ENCODE measurements at places on chromosomes 7 and 10.

DNA sequence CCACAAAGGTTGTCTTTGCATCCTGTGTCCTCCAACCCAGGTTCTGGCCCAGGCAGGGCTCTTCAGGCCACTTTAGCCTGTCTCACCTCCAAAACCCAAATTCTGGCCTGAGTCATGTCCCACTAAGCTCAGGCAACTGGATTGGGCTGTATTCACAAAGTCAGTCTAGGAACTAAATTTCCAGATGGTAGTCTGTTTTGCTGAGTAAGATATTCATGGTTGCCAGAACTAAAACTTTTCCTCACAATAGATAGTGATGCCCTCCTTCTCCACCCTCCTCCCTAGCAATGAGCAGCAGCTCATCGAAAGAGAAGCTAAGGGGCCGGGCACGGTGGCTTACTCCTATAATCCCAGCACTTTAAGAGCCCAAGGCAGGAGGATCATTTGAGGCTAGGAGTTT lies 2.9 kb upstream of the ZNF713 start:
- DNase-seq: no peak

DNA sequence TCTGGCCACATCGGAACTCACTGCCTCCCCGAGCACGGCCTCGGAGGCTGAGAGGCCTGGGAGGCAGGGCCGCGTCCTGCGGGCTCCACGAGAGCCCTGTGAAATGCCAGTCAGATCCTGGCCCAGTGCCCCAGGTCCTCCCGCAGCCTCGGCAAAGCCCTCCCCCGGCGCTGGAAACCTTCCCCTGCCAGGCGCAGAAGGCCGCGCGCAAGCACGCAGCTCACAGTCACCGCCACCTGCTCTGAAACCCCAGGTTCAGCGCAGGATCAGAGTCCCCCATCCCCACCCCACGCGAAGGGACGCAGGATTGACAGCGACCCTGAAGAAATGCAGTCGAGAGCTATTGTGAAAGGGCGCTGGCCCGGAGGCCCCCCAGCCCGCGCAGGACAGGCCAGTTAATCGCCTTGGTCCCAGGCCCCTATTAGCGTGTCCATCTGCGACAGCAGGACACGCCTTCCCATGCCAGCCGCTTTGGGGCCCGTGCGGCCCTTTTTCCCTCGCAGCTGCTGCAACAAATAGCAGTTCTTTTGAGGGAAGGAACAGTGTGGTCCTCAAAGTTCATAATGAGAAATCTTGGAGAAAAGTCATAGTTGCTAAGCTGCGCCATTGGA lies 13.5 kb upstream of the EGFR start:
- no peak for DNase-seq

DNA sequence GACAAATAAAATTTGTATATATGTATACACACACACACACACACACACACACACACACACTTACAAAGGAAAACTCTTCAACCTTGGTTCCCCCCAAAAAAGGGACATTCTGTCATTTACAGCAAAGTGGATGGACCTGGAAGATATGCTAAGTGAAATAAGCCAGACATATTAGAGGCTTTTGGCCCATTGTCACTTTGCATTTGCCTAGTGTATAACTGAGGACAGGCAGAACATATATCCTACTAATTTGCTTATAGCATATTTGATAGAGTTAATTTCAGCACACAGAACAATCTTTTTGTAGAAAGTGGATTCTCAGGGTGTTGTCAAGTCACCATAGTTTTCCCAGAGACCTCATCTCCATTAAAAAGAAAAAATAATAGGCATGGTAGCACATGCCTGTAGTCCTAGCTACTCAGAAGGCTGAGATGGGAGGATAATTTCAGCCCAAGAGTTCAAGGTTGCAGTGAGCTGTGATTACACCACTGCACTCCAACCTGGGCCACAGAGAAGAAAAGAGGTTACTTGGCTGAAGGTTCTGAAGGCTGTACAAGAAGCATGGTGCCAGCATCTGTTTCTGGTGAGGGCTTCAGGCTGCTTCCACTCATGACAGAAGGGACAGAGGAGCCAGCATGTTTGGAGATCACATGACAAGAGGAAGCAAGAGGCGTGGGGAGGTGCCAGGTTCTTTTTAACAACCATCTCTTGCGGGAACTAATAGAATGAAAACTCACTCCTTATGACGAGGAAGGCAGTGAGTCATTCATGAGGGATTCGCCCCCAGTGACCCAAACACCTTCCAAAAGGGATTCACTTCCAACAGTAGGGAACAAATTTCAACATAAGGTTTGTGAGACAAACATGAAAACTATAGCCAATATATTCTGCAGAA lies 135.6 kb downstream of the TMEM168 start:
- DNase-seq: no peak

DNA sequence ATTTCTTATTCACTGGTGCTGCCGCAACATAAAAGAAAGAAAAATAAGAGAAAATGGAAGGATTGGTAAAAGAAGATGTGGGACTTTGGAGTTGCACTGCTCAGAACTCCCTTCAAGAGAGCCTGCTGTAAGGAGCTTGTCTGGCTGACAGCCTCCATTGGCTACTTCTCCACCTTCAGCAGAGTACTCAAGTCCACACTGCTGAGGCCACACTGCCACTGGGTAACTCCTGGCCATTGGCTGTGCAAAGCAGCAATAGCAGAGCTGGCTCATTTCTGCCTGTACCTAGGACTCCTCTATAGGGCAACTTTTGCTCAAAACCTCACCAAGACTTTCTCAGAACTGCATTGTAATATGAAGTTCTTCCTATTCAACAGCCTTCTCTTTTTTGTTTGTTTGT lies 38.7 kb upstream of the PCLO start:
- DNase-seq: no peak

DNA sequence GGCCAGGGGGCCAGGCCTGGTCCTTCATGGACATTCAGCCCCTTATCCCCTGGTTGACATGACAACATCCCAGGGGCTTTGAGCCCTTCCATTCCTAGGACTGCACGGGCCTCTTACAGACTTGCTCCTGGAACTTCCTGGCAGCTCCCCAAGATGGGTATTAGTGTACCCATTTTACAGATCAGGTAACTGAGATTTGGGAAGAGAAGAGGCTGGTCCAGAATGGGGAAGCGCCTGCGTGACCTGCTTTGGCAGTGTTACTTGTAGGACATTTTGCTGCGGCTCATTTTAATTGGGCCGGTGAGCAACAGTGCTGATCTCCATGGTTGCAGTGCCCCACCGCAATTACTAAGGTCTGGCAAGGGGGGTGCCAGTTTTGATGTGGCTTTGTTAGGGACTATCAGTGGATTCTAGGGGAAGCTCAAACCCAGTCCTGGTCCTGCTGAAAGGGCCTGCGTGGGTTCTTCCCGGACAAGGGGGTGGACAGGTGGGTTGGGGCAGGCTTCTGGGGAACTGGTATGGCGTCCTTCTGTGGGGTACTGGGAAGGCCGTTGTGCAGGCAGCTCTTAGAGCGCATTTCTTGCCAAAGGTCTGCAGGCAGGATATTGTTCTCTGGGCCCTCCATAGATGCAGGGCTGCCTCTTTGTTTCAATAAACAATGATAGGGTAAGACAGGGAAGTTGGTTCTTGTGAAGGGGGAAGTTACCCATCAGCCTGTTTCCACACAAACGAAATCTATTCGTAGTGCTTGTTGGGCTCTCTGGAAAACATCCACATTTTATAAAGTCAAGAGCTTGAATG lies 137.6 kb downstream of the RGS10 start:
- peak; percentile 65 for DNase-seq

GRCh38 chr10:69847458-69847857 lies 45.8 kb downstream of the COL13A1 start:
- DNase-seq: no peak

DNA sequence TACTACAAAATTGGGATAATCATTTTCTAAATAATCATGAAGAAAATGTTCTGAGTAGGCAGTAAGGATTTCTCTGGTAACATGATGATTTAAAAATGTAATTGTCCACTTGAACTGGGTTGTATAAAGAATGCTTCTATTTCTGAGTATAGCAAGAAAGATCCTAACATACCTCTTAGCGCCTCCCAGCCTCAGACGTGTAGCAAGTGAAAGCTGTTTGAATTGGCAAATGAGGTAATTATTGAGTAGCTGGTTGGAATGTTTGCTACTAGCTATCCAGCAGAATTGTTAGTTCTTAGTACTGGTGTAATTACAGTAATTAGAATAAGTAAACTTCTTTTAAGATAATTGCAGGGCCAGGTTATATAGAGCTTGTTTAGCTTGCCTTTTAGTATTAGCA lies 47.9 kb downstream of the SEPTIN7 start:
- no peak for DNase-seq

DNA sequence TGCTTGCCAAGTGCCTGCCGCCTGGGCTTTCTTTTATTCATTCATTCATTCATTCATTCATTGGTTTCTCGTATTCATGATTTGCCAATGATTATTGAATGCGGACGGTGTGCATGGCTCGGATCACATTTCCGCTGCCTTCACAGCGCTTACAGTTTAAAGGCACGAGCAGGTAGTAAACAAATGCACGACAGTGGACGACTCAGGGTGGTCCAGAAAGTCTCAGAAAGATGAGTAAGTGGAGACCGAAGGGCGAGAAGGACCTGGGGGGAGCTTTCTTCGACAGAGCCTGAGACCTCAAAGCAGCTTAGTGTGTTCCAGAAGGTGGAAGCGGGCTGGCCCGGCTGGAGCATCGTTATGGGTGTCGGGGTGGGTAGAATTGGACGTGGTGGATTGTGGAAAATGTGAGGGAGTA lies 506 bp downstream of the MCM10 start:
- no peak for DNase-seq

- DNase-seq: no peak
These were observed 74.8 kb downstream of the ZRANB1 start for GRCh38 chr10:125016611-125017202.

GRCh38 chr7:27211764-27212204 lies 11.9 kb upstream of the HOXA13 start:
- no peak for DNase-seq

GRCh38 chr10:125076891-125077541 lies 83.3 kb downstream of the CTBP2 start:
- no peak for DNase-seq

- DNase-seq: no peak
These were observed 2.0 kb upstream of the OPALIN start for GRCh38 chr10:96360766-96361165.

- no peak for DNase-seq
These were observed 107.0 kb downstream of the LARP4B start for GRCh38 chr10:824497-824896.

- DNase-seq: no peak
These were observed 5.1 kb upstream of the CDHR3 start for GRCh38 chr7:105958012-105958411.

GRCh38 chr10:32123021-32123420 lies 66.8 kb upstream of the KIF5B start:
- DNase-seq: no peak

DNA sequence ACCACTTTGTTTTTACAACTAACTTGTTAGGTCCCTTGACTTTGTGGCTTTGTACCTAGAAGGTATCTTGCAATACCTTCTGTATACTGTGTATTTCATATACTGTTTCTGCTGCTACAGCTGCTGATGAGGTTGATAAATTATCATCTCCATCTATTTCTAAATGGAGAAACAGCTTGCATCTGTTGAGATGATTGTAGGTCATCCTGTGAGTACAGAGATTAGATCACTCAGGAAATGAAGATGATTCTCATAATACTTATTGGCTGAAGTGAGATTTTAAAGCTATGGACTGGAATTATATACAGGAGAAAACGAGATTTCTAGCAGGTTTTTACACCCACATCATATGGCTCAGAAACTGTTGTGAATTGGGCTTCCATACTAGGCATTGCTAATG lies 280.5 kb downstream of the KCND2 start:
- DNase-seq: no peak

GRCh38 chr7:137953665-137954470 lies 48.0 kb downstream of the CREB3L2 start:
- DNase-seq: no peak

DNA sequence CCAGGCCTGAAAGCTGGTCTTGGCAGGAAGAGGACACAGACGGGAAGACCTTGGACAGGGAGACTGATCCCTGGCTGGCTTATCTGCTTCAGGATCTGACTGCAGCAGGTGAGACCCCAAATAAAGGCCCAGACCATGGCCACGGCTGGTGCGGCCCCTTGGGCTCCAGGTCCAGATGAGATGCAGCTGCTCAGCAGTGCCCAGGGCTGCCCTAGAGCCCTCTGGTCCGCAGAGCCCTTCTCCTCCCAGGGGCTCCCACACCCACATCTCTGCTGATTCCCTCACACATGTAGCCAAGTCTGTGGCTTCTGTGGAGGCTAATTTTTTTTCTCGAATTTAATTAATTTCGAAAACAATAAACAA lies 46.3 kb downstream of the VIPR2 start:
- no peak for DNase-seq

GRCh38 chr10:52532650-52533290 lies 218.7 kb downstream of the DKK1 start:
- DNase-seq: no peak

GRCh38 chr10:128992770-128993169 lies 474.3 kb upstream of the MGMT start:
- DNase-seq: no peak

DNA sequence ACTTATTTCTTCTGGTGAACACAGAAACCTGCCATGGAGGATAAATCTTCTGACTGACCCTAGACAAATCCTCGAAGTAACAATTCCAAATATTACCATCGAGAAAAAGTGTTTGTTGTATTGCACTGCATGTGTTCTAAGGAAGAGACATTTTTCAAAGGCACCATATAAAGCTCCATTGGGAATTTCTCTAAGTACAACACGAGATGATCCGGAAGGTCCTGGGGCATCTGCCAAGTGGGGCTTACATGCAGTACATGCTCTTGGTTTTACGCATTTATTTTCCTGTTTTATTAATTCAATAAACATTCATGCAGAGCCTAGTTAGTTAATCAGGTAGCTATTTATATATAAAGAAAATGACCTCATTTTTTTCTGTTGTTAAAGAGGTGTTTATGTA lies 692.0 kb upstream of the IGFBP3 start:
- no peak for DNase-seq

Measured in inflammatory macrophage treated with lipopolysaccharide for 4 hours (primary cell).